Occipital lobe (tissue), 3 donors: ENCODE measurements at places on chromosomes 16 and 17. TPM values are rescaled to one million over a fixed set of nuclear protein-coding genes. Genes with fewer than 3 reads are reported as not detected.

DNA sequence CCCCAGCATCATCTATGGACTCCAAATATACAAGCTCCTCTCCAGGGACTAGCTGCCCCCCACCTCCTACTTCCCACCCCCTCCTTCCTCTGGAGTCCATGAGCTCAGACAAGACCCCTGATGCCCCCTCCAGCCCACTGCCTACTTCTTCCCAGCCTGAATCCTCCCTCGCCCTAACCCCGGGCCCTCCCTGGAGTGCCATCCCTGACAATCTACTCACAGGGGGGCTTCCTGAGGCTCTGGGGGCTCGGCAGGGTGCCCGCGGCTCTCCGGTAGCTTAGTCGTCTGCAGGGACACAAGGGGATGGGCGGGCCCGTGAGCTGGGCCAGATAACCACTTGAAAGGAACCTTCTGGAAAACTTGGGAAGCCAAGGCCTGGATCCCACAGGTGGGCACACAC lies 15.1 kb downstream of the MPP3 start:
- DNase-seq, result no peak

DNA sequence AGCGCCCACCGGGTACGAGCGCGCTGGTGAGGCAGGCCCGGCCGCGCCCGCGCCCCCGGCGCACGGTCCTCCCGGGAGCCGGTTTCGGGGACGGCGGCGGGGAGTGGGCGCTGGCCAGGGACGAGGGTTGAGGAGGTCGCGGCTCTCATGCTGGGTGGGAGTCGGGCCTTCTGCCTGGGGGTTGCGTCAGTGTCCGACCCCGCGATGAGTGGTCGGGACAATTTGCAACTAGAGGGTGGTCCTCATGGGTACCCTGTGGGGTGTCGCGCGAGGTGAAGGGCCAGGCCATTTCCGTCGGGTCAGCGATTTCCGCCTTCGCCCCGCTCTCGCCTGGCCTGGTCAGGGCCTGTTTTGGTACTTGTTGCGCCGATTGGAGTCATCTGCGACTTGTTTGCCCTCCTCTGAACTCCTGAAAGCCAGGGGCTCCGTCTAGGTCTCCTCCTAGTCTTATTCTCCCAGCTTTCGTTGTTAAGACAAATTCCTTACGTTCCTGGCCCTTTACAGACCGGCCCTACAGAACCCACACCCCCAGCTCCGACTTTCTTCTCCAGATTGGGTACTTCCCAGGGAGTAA lies 14.9 kb downstream of the NAA60 start:
- DNase-seq, result no peak

HS3ST3A1 gene
- 0.16 TPM for total RNA-seq

DNA sequence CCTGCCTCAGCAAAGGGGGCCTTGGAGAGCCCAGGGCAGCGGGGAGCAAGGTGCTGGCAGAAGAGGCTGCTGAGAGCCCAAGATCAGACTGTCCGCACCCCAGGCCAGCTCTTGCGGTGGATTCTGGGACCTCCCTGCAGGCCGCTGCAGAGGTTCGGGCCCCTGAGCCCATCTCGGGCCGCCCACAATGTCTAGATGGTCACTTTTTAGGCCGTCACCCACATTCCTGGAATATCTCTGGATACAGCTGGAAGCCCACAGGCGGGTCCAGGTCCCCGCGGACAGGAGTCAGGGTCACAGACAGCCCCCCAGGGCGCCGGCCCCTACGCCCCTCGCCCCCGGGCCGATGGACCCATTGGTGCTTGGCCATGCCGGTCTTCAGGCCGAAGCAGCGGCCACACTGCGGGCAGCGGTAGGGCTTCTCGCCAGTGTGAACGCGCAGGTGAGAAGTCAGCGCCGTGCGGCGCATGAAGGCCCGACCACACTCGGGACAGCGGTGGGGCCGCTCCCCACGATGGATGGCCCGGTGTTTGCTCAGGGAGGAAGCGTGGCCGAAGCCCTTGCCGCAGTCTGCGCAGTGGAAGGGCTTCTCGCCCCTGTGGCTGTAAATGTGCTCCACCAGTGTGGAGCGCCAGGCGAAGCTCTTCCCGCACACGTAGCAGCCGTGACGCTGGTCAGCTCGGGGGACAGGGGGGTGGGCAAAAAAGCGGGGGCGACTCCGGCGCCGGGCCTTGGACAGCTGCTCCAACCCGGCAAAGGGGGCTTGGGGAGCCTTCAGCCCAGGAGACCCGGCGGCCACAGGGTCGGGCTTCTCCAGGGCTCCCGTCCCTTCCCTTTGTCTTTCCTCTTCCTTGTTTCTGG lies 2.1 kb downstream of the ZNF747 start:
- no peak for DNase-seq

- peak; percentile 20 for DNase-seq
Measured at GRCh38 chr16:1823821-1824220, 2.8 kb downstream of the HAGH start.

DNA sequence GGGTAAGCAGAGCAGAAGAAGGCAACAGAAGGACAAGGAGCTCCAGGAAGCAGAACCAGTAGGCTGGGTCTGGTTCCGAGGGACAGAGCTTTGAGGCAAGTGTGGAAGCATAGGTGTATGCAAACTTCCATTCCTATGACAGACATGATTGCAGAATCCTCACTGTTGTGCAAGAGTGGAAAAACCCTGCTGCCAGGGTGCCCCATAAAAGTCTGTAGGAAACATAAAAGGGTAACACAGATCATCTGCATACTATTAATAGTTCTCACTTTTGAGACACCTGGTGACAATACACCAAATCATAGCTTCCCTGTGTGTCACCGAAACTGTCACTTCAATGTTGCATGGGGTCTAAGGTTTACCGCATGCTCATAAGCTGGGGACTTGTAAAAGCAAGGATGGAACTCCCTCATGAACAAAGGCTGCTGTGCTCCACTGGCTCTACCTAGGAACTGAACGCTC lies 39.7 kb downstream of the ARHGAP17 start:
- no peak for DNase-seq

GRCh38 chr17:35841505-35841904 lies 27.2 kb downstream of the HEATR9 start:
- DNase-seq, result peak; percentile 6

DNA sequence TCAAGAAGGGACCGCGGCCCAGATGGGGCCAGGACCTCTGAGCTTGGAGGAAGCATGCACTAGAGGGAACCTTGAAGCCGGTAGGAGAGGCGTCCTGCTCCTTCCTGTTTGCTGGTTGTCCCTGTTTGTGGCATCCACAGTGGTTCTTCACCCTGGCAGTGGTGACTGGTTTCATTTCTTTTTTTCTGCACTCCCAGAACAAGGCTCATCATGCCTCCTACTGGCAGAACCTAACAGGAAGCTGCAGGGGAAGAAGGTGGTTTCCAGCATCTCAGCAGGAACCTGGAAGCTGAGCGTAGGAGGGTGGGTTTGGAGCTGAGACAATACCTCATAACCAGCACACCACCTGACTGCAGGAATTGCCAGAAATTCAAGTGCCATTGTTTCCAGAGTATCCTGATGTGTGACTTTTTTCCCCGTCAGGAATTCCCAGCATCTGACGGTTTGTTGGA lies 5.8 kb downstream of the TMEM231 start:
- DNase-seq, result peak; percentile 28

GRCh38 chr16:4962716-4963115 lies 4.6 kb downstream of the SEC14L5 start:
- peak; percentile 37 for DNase-seq

- no peak for DNase-seq
Measured at GRCh38 chr17:21190078-21190477, 23.9 kb downstream of the TMEM11 start.

KRTAP4-3 gene
- not detected for total RNA-seq

GRCh38 chr17:1227365-1227764 lies 42.9 kb upstream of the BHLHA9 start:
- DNase-seq, result no peak

GRCh38 chr16:21663889-21664647 lies at the start of gene OTOA:
OTOA (plus strand) TSS chr16:21663968; CDS start chr16:21678515, 14,547 bp downstream.
- no peak for DNase-seq

- DNase-seq, result no peak
Measured at GRCh38 chr17:7846765-7847661, 7.9 kb upstream of the TMEM88 start.

DNA sequence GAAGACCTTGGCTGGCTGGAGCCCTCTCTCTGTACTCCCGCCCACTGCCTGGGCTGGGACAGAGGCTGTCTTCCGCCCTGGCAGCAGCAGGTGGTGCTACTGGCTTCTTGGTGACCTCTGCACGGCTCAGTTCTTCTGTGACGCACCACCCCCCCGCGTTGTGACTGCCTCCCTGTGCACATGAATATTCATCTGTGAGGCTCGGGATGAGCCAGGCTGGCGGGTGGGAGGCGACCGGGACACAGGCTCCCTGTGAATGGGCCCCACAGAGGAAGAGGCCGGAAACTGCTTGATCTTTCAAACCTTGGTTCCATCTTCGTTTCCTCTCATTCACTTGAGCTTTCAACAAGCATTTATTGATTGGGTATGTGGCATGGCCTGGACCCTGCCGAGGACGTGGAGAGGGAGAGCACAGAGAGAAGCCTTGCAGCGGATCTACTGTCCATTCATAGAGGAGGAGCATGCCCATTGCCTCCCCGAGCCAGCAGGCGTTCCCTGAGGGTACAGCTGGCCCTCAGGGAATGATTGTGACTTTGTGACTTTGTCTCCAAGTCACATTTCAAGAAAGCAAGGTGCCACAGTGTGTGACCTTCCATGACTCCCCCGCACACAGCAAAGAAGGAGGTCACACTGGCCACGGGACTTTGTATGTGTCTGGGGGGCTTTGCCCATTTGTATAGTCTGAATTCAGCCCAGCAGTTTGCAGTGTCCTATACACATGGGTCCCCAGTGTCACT lies 45.0 kb downstream of the B9D1 start:
- peak; percentile 88 for DNase-seq

GRCh38 chr16:84508502-84508901 lies 4.0 kb upstream of the MEAK7 start:
- DNase-seq, result no peak

DNA sequence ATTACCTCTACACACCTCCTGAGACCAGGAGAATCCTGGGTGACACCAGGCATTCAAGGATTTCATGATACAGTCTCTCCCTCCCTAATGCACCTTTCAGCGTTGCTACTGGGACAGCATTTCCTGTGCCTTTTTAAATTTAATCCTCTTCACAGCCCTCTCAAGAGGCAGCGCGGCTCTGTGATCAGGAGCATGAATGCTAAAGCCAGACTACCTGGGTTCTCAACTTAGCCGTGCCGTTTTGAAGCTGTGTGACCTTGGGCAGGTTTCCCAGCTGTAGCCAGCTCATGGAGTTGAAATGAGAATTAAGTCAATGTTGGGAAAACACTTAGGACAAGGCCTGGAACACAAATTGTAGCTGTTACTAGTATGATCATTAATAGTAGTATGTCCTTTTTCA lies 191.8 kb downstream of the XYLT1 start:
- no peak for DNase-seq

DNA sequence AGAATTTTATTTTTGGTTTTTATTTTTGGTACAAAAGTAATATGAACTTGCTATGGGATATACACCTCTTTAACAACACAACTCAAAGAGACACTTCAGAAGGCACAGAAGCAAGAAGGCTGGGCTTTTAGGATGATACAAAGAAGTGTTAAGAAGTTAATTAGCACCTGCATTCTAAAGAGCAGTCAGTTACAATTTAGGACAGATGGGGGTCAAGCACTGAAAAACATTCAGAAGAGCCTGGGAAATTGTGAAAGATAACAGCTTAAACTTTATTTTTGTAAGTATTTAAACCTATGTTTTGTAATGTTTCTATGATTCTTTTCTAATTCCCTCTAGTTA lies 163.5 kb downstream of the CDH8 start:
- DNase-seq, result no peak

HBQ1 gene
- 5.3 TPM for total RNA-seq

DNA sequence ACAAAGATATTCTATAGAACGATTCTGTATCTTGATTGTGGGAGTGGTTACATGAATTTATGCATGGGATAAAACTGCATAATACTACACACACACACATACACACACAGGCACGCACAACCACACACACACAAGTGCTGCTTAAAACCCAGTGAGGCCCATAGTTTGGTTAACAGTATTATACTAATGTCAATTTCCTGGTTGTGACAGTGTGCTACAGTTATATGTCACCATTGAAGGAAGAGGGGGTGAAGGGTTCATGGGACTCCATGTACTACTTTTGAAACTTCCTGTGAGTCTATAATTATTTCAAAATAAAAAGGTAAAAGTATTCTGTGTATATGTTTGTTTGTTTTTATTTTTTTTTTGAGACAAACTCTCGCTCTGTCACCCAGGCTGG lies 8.1 kb downstream of the ZC3H7A start:
- no peak for DNase-seq

BRIP1 gene
- 5.8 TPM for total RNA-seq

DNA sequence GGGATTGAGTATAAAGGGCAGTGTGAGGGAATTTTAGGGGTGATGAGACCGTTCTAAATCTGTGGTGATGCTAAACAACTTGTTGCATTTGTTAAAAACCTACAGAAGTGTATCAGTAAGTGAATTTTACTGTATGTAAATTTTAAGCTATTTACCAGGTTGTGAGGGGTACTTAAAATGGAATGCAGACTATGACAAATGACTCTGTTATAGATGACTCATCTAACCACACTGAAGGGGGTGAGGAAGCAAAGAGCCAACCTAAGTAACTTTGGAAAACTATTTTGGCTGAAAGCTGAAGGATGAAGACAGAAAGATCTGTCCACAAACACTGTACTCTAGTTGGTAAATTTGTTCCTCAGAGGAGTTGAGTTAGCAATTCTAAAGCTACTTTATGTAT lies 5.3 kb upstream of the MKS1 start:
- DNase-seq, result no peak

DNA sequence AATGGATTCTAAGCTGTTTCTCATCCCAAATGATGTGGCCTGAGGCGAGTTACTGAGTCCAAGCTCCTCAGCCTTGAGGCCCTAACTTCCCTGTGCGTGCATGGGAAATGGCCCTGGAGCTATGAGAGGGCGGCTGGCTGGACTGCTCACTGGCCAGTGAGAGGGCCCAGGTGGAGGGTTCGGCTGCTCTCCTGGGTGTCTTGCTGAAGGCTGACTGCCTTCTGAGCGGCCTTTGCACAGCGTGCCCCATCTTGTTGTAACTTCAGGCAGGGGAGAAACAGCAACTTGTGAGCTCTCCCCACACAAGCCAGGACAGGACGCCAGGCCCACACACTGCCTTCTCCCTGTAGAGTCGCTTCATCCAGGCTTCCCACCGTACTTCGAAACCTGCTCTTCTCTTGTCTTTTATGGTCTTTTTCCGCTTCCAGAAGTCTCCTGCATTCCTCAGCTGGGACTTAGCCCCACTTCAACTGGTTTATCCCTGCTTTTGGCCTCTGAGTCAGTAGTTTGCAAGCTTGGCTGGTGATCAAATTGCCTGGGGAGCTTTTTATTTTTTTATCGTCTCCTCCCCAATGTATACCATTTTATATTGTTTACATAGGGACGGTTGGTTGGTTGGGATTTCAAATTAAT lies 13.3 kb downstream of the CDH3 start:
- no peak for DNase-seq

DDX5 gene
- 377 TPM for total RNA-seq

GRCh38 chr17:17380145-17380925 lies 77.2 kb downstream of the NT5M start:
- DNase-seq, result no peak

NRN1L gene
- not detected for total RNA-seq

GRCh38 chr16:22675745-22676540 lies 138.0 kb upstream of the HS3ST2 start:
- no peak for DNase-seq

- no peak for DNase-seq
Measured at GRCh38 chr17:64500862-64501765, 4.3 kb upstream of the POLG2 start.
